ENCODE measurements at places on chromosomes 13 and 19. TPM values are rescaled to one million over a fixed set of nuclear protein-coding genes. Genes with fewer than 3 reads are reported as not detected.

TLE6 gene
- total RNA-seq, result 4.4 TPM

AXL gene
- total RNA-seq, result 97.4 TPM

CCDC159 gene
- 4.6 TPM for total RNA-seq

PSG11 gene
- total RNA-seq, result not detected

WIZ gene
- total RNA-seq, result 22.8 TPM

KLK2 gene
- not detected for total RNA-seq

DNAJC3 gene
- 11.4 TPM for total RNA-seq

PEAK3 gene
- total RNA-seq, result not detected

DCLK1 gene
- 0.86 TPM for total RNA-seq

KIR3DL2 gene
- total RNA-seq, result not detected

FFAR1 gene
- not detected for total RNA-seq

N4BP2L1 gene
- not detected for total RNA-seq

CPB2 gene
- not detected for total RNA-seq

OR7A5 gene
- total RNA-seq, result not detected

Data from A549 treated with ZK216348 at 1 μM for 4 hours (cell line).